ENCODE measurements at places on chromosomes 4 and X.

- peak; percentile 41 for DNase-seq
These were observed 13.0 kb downstream of the SH3BP2 start for GRCh38 chr4:2805712-2806389.

- DNase-seq = no peak
These were observed 87.3 kb downstream of the LCORL start for GRCh38 chr4:17934286-17934685.

- no peak for DNase-seq
These were observed 268.8 kb upstream of the RASGEF1B start for GRCh38 chr4:81740487-81740886.

DNA sequence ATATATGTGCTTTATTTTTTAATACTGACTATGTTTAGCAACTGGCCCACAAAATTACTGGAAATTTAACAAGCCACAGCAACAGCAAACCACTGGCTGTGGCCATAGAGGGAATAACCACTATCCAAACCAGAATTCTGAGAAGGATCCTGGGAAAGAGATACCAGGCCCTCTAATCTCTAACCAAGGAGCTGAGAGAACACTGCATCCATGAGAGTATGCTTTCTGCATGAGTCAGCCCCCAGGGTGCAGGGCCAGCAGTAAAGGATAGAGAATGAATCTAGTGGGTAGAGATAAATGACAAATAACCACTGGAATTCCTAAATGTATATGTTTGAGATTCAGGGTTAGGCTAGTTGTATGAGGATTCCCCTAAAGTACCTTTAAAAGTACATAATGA, 221.8 kb downstream of the KIT start:
- DNase-seq = no peak

- no peak for DNase-seq
These were observed 19.2 kb downstream of the TBC1D1 start for GRCh38 chr4:37910091-37910486.

Data from NCI-H2029 (cell line).